Fibroblast of skin of right quadriceps (primary cell): ENCODE measurements at places on chromosomes 13 and 19.

DNA sequence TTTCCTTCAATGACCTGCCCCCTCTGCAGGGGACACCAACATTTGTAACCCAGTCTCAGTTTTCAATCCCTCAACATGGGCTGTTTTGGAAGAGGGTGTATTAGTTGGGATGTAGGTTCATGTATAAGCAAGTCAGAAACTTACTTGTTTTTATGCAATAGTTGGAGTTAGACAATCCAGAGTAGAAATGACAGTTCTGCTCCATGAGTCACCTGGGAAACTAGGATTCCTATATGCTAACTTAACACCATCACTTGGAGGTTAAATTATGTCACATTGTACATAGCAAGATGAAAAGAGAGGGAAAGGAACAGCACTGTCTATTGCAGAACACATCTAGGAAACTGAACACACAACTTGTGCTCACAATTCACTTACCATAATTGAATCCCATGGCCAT is 436.4 kb downstream of the RFC3 start:
- no peak for DNase-seq

- DNase-seq = peak; percentile 89
Measured at GRCh38 chr13:73055813-73056564, 2.8 kb upstream of the KLF5 start.

- no peak for DNase-seq
Measured at GRCh38 chr13:22855926-22856325, 324.9 kb upstream of the SGCG start.

DNA sequence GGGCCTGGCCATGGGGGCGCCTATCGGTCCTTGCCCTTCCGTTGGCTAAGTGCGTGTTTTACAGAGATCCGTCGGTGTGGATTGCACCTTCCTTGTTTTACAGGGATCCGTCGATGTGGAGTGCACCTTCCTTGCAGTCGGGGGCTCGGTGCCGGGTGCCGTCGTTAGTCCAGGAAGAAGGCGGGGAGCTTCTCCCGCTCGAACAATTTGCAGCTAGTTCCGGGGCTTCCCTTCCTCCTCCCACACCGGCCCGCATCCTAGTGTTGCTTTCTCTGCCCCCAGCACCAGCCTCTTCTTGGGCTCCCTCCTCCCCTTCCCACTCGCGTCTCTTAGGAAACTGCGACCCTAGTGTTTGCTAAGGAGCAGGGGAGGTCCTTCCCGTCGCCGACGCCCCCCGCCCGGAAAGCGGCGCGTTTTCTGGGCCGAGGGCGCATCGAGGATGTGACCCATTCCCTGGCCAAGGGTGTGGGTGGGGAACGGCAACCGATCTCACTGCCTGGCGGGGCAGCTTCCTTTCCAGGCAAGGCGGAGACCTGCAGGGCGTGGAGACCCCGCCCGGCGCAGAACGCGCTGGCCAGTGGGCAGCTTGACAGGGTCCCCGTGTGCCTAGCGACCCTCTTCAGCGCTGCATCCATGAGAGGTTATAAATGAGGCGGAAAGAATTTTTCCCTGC is 75.7 kb upstream of the ZNF91 start:
- DNase-seq = no peak

DNA sequence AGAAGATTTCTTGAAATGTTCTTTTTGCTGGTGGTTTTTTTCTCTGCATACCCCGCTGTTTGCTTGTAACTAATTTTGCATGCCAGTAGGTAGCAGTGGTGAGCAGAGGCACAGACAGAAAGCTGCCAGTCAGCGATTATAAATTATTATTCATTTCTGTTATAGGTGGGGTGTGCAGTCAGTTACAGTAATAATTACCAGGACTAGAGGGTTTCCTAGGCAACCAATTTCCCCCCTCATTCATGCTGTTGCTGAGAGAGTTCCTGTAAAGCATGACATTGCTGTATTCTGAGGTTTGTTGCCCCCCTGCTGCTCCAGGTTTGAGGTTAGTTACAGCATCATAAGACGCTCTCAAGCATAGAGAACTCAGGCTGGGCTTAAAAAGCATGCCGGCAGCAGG is 104.5 kb downstream of the URI1 start:
- peak; percentile 20 for DNase-seq

GRCh38 chr19:45971260-45971902 is 2.3 kb downstream of the NOVA2 start:
- DNase-seq = no peak

DNA sequence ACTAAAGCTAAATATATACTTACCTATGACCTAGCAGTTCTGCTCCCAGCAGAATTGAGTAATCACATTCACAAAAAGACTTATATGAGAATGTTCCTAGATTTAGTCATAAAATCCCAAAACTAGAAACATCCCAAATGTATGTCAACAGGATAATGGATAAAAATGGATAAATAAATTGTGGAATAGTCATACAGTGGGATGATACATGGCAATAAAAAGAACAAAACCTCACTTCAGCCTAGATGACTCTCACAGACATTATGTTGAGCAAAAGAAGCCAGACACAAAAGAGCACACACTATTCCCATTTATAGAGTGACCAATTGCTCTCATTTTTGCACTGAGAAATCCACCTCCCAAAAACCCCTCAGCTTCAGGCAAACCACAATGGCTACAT is 352.4 kb upstream of the HTR2A start:
- peak; percentile 51 for DNase-seq

- no peak for DNase-seq
Measured at GRCh38 chr13:80374444-80374843, 33.5 kb upstream of the SPRY2 start.
